ENCODE measurements at places on chromosomes 3 and 15.

DNA sequence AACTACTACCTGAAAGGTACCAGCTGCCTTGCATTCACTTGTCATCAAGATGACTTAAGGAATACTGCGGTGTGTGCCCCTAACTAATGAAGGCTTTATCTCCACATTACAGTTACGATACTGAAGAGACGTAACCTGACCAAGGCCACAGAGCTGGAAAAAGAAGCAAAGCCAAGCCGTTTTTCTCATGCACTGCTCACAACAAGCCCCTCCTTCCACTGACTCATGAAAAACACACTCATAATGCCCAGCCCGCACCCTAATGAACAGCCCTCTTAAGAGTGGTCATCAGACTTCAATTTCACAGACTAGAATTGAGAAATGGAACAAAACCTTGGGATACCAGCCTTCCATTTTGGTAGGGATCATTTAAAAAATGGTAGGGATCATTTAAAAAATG is 11.6 kb downstream of the PSMD6 start:
- DNase-seq: no peak

- no peak for DNase-seq
These were observed 18.3 kb downstream of the ANKRD63 start for GRCh38 chr15:40264321-40265153.

GRCh38 chr3:78792733-78793132 is 975.1 kb downstream of the ROBO1 start:
- DNase-seq: no peak

GRCh38 chr3:30764281-30764680 is 130.2 kb downstream of the GADL1 start:
- no peak for DNase-seq

- DNase-seq: no peak
These were observed 155.6 kb downstream of the MEGF11 start for GRCh38 chr15:66098022-66098363.

GRCh38 chr3:179116816-179117215 is 31.3 kb upstream of the PIK3CA start:
- DNase-seq: no peak

DNA sequence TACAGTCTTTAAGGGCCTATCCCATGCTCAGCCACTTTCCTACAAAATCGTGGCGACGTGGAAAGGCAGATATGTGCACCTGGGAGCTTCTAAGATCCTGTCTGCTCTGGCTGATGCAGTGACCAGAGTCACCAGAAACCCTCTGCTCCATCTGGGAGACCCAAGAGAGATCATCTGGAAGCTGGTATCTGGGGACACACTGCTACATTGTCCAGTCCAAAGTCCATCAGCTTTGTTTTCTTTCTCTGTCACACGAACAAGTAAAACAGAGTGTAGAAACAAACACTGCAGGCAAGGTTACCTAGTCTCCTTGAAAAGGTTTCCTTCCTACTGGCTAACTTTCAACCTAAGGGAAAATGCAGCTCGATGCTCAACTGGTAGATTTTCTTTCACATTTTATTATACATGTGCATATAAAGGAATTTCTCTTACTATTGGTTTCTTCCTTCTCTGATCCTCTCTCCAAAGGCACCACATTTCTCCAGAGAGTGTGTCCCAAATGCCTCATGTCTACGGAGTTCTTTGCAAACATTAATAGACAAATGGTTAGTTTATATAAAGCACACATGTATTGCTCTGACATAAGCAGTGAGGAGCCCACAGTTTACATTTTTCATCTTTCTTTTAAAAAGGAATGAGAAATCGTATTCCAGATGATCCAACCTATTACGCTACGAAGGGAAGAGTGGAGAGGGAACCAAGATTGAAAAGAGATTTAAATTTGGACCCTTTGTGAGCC is 8.3 kb upstream of the GREM1 start:
- no peak for DNase-seq

DNA sequence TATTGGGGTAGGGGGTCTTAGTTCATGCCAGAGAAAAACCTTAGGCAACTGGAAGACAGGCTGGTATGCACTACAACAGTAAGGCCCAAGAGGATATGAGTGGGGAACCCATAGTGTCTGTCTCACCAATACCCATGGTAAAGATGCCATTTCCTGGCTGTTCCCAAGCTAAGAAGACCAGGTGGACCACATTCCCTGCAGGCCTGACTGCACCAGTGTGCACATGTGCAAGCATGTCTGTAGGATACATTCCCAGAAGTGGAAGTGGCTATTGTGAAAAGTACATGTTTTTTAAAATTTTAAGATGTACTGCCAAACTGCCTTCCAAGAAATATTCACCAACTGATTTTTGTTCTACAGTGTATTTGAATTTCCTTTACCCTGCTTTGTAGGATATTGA is 207.3 kb upstream of the CTNNB1 start:
- no peak for DNase-seq

- no peak for DNase-seq
These were observed 76.9 kb downstream of the CTNNB1 start for GRCh38 chr3:41276191-41276590.

DNA sequence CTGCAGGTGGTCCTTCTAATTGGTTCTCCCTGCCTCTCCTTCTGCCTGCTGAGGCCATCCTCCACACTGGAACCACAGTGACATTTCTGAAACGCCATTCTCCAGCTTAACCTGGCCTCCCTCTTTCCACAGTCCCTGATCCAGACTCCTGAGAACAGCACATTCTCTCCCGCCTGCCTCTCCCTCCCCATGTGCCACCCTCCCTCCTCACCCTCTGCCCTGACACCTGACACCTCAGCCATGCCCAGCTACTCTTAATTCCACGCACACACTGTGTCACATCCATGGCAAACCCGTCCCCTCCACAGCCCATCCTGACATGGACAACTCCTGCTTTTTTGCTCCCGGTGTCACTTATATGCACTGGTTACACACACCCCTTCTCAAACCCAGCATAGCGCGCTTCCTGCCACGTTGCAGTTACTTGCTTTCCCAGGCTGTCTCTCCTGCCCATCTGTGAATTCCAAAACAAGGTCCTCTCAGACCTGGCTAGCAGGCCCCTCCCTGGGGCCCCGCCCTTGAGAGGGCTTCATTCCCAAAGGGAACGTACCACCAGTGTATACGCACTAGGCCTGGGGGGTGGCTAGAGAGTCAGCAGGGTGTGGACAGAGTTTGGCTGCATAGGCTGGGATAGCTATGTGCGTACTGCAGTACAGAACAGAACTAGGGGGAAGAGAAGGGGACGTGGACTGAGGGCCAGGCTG is 92.7 kb upstream of the BLM start:
- DNase-seq: no peak

DNA sequence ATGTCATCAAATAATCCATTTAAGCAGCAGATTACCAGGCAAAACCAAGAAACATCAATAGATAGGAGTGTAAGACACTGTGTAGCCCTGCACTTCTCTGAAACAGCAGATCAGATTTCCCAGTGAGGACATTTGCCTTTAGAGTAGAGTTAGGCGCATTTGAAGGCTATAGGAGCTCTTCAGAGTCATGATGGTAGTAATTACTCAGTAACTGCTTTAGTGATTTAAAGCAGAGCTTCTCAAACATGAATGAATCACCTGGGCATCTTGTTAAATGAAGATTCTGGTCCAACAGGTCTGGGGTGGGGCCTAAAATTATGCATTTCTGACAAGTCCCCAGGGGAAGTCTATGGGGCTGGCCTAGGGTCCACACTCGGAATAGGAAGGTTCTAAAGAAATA is 36.9 kb downstream of the THRB start:
- DNase-seq: no peak

- DNase-seq: no peak
These were observed 457.8 kb downstream of the ROBO1 start for GRCh38 chr3:79310016-79310415.

GRCh38 chr3:58575971-58576652 is 1.1 kb downstream of the FAM107A start:
- DNase-seq: no peak

DNA sequence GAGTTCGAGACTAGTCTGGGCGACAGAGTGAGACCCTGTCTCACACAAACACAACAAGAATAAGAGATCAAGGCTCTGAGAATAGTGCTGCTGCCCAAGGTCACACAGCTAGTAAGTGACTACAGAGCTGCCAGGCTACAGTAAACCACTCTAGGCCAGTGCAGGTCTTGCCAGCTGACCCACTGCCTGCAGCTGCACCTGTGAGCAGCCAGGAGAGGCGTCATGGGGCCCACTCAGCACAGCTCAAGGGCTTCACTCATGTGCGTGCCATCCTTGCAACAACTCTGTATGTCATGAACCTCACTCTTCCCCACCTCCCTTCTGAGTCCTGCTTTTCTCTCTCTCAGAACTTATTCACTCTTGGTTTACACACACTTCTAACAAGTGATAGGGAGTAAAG is 176.7 kb downstream of the SMAD6 start:
- no peak for DNase-seq

GRCh38 chr3:142624341-142625152 is 28.4 kb downstream of the PLS1 start:
- DNase-seq: no peak

DNA sequence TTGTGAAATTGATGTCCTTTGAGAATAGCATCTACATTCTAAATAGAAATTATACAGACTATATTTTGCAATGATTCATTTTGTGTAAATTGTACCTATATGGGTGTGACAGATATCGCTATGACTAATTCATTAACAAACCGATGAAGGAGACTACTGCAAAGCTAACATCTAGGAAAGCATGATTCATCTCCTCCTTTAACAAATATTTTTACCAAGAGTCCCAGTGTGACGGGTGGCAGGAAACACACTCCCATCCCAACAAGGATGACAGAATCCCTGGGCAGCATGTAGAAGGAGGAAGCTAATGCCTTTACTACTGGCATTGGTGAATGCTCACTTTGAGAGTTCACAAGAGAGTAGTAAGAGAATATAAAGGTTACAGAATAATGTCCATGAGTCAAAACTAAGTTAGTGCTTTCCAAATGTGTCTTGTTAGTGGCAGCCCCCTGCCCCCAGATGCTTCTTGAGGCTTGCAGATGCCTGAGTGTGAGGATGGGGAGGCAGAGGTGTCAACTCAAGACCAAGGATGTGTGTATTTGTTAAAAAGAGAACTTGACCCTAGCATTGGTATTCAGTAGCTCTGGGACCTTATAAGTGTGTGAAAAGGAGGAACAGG is 180.6 kb downstream of the FMN1 start:
- no peak for DNase-seq

DNA sequence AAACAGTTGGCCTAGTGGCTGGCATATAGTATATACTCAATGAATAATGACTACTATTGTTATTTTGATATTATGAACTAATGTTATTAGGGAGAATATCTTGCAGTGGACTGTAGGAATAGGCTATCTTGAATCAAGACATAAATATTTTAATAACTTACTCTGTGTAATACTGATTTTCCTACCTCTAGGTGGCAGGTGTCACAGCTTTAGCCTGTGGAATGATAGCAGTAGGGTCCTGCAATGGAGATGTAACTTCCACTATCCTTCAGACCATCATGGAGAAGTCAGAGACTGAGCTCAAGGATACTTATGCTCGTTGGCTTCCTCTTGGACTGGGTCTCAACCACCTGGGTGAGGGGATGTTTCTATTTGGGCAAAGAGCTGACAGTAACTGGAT is 6.5 kb downstream of the PSMD2 start:
- no peak for DNase-seq

DNA sequence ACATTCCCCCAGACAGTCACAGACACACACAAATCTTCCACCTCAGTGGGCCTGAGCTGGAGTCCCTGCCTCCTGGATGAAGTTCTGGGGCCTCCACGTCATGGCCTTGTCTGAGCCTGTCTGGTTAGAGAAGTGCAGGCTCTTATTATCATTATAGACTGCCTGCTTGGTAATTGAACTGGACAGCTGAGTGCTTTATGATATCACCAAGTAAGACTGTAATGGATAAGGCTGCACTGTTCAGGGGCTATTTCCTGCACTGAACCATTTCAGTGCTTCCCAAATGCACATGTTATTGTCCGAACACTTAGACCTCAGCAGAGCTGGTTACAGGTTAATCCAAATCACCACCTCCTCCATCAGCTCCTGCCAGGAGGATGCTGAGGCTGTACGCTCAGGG is 8.7 kb upstream of the ST6GAL1 start:
- no peak for DNase-seq

Data from GM12891 (cell line).